Muscle of arm (tissue), 14 donors: ENCODE measurements at places on chromosomes 2 and 18.

GRCh38 chr18:51519571-51519970 lies 322.1 kb upstream of the MEX3C start:
- no peak for DNase-seq

DNA sequence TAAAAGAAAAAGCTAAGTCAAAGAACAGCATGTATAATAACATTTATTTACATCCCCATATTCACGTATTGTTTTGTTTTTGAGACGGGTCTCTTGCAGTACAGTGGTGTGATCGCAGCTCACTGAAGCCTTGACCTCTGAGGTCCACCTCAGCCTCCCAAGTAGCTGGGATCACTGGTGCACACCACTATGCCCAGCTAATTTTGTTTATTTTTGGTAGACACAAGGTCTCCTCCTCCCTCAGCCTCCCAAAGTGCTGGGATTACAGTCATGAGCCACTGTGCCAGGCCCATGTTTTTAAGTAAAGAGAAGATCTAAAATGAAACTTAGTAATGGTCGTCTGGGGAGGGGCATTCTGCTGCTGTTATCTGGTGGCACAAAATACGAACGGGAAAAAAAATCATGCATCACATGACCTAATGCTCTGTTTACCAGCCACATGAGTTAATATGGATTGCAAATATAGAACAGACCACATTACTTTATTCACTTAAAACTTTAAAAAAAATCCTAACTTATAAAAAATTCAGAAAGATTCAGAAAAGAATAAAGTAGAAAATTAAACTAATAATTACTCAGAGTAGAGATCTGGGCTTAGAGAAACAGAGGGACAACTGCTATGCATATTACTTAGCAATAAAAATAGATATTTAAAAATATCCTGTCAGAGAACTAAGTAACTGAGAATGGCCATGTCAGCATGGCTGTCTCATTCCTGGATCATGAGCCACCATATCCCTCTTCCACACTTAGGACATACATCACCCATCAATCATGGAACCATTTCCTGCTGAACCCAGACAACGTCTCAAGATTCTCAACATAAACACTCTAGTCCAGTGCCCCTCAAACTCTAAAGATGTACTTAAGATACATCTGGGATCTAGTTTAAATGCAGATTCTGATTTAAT lies 7.3 kb downstream of the MMADHC start:
- DNase-seq, result no peak

- no peak for DNase-seq
Measured at GRCh38 chr18:69992776-69993175, 45.1 kb upstream of the CD226 start.

- DNase-seq, result no peak
Measured at GRCh38 chr2:212994976-212995375, 156.4 kb downstream of the IKZF2 start.

- DNase-seq, result no peak
Measured at GRCh38 chr18:63368611-63369010, 1.6 kb upstream of the KDSR start.

GRCh38 chr2:161166538-161167409 lies 6.5 kb downstream of the TANK start:
- no peak for DNase-seq

- DNase-seq, result peak; percentile 92
Measured at GRCh38 chr2:233566141-233566956, at the start of gene USP40. USP40 (minus strand) TSS chr2:233566782; CDS start chr2:233565554, 1,228 bp downstream.

GRCh38 chr2:219496825-219497494 lies 1.7 kb upstream of the GMPPA start:
- DNase-seq, result no peak

GRCh38 chr2:218169757-218170546 lies 3.2 kb upstream of the CXCR1 start:
- DNase-seq, result no peak

DNA sequence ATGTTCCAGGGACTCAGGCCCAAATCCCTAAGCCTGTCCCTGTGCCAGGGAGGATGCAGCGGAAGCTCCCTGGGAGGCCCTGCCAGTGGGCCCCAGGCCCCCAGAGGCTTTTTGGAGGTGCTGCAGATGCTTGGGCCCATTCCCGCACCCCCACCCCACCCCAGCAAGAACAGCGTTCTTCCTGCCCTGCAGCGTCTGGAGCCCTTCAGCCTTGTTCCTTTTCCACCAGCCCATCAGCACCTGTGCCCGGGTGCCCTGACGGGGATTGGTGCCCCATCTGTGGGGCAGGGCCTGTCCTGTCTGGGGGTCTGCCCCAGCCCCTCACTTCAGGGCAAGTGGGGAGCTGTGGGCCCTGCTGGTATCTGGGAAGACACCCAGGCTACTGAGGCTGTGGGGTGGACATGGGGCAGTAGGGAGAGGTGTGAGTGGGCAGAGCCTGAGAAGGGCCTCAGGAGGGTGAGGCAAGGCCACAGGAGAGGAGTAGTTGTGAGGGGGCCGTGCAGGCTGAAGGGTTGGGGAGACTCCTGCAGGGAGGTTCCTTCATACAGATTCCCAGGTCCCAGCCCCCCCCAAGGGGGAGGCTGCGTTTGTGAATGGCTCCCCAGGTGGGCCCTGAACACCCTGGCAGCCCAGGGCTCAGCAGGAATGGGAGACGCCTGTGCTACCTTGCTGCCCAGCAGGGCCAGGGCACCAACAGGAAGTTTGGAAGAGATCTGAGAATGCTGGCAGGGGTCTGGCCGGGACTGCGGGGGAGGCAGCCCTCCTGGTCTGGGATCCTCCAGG lies 2.4 kb downstream of the RNPEPL1 start:
- DNase-seq, result no peak

- DNase-seq, result no peak
Measured at GRCh38 chr2:54107455-54107764, 8.0 kb upstream of the ACYP2 start.

GRCh38 chr2:207184348-207184747 lies 18.6 kb upstream of the KLF7 start:
- no peak for DNase-seq

GRCh38 chr2:77398970-77399600 lies 123.1 kb downstream of the LRRTM4 start:
- no peak for DNase-seq

GRCh38 chr18:75214766-75215510 lies 4.3 kb downstream of the TSHZ1 start:
- no peak for DNase-seq

- DNase-seq, result no peak
Measured at GRCh38 chr2:222242532-222242931, 56.3 kb downstream of the PAX3 start.

GRCh38 chr18:48252525-48252924 lies 156.7 kb downstream of the ZBTB7C start:
- no peak for DNase-seq
